Femur (tissue), 1 donor: ENCODE measurements at places on chromosomes 1 and 21.

DNA sequence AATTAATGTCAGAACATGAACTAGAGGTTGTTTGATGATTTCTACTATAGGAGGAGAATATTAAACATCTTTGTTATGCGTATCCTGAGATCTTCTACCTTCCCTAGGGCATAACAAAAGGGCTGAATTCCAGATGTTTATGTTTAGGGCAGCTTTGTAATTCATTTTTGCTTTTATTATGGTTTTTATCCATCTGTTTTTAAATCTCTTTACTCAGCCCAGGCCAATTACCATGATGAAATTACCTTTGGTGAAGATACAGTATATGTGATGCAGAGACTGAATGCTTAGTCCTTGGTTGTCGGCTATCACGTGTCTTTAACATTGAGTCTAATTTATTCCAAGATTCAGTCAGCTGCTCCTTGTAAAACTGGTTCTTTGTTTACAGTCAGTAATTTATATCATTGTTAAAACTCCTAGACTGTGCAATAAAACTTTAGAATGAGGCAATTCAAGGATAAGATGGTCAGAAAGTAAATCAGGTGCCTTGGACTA, 176.9 kb downstream of the CTH start:
- no peak for DNase-seq

DNA sequence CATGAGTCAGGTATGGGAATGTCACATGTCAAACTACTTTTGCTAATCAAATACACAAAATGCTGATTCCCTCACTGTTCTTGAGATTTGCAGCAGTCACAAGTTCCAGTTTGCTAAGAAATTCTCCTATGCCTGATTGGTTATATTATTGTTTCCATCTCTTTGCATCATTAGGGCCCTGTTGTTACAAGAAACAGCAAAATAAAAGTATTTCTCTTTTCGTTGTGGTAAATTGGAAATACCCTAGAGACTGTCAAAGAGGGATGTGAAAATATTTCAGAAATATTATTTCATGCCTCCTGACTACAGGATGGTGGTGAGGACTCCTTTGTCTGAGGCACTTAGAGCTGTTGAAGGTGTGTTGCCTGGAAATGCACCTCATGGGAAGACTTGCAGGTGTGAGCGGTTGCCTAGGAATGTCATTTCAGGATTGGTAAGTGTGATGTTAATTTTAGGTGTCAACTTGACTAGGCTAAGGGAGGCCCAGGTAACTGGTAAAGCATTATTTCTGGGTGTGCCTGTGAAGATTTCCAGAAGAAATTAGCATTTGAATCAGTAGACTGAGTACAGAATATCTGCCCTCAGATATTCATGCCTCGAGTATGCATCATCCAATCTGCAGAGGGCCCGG, 117.4 kb downstream of the ROR1 start:
- no peak for DNase-seq

DNA sequence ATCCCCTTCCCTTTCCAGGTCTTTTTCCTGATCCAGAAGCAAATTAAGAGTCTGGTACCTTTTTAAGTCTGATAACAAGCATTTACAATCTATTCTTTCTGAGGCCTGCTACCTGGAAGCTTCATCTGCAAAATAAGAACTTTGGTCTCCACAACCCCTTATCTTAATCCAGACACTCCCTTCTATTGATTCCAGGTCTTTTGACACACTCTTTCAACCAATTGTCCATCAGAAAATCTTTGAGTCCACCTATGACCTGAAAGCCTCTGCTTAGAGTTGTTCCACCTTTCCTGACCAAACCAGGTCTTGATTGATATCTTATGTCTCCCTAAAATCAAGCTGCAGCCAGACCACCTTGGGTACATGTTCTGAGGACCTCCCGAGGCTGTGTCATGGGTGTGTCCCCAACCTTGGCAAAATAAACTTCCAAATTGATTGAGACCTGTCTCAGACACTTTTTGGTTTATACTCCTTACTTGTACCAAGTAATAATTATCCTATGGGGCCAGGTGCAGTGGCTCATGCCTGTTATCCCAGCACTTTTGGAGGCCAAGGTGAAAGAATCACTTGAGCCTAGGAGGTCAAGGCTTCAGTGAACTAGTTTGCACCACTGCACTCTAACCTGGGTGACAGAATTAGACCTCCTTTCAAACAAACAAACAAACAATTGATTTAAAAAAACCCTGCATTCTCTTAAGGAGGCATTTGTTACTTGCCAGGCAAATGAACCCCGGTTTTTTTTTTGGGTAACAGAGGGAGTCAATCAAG, 126.1 kb downstream of the MAP3K21 start:
- no peak for DNase-seq

DNA sequence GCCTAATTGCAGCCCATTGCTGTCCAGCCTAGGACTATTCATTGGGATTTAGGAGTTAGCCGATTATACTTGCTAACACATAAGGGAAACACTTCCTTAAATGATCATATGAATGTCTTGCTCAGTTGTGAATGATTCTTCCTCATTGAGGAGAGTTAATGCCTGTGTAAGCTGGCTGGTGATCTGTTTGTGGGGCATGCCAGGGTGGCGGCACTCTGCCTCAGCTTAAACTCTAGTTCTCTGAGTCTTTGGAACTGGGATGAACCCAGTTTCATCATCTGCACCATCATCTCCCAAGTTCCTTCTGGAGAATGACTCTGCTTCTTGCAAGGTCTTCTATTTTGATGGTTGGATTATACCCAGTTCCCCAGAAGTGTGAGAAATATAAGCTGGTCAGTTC, 23.9 kb upstream of the SLAMF6 start:
- DNase-seq = no peak

- DNase-seq = no peak
Observed at GRCh38 chr1:241063276-241063675, 293.7 kb downstream of the RGS7 start.

GRCh38 chr1:111707906-111708305, 31.3 kb downstream of the INKA2 start:
- no peak for DNase-seq

- DNase-seq = no peak
Observed at GRCh38 chr1:42086146-42086545, 67.1 kb upstream of the GUCA2B start.

GRCh38 chr21:37564924-37565529, 198.5 kb downstream of the DYRK1A start:
- no peak for DNase-seq

DNA sequence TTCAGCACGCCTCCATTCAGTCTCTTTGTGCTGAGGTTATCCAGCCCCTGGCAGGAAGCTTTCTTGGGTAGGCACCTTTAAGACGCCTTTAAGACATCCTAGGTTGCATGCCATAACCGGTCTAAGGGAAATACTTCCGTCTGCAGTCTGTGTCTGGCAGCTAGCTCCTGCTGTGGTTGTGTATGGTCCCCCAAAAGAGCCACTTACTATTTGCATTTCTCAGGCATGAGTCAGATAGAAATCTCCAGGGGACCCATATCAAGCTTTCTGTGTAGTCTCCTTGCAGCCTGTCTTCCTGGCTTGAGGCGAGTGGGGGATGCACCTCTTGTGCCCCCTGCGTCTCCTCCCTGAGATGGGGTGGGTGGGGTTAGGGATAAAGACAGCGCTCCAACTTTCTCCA, 10.0 kb upstream of the RYR2 start:
- no peak for DNase-seq

DNA sequence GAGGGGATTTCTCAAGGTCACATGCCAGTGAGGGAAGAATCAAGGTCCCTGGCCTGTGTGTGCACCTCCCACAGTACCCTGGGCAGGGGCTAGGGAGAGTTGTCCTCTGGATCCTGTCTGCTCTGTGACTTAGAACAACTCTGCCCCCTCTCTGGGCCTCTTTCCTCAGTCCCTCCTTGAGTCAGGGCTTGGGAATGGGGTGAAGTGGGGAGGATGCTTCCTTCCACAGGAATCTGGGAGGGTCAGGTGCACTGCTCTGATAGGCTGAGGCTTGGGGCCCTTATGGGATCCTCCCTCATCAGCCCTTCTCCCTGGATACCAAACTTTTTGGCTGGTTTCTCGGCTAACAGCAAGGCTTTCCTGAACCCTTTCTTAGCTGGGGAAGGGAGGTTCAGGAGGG, 2.5 kb downstream of the TRNP1 start:
- DNase-seq = no peak

- peak; percentile 77 for DNase-seq
Observed at GRCh38 chr1:21933397-21934248, 3.5 kb downstream of the HSPG2 start.

DNA sequence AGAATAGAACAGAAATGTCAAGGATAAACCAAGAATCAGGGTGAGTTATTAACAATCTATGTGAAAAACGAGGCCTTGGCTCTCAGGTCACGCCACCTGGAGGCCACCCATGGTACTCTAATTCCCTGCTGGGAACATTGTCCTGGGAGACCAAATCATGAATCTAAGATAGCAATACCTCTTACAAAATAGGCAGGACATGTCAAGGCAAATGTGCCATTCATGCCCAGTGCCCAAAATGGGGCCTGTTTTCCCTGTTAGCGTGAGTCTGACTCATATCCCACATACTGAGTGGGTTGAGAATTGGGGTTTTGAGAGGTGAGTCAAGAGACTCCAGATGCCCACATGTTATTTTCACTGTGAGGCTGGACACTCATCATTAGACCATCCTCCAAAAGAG, 380.8 kb downstream of the HHIPL2 start:
- no peak for DNase-seq
